ENCODE measurements at places on chromosomes 13 and 19.

DNA sequence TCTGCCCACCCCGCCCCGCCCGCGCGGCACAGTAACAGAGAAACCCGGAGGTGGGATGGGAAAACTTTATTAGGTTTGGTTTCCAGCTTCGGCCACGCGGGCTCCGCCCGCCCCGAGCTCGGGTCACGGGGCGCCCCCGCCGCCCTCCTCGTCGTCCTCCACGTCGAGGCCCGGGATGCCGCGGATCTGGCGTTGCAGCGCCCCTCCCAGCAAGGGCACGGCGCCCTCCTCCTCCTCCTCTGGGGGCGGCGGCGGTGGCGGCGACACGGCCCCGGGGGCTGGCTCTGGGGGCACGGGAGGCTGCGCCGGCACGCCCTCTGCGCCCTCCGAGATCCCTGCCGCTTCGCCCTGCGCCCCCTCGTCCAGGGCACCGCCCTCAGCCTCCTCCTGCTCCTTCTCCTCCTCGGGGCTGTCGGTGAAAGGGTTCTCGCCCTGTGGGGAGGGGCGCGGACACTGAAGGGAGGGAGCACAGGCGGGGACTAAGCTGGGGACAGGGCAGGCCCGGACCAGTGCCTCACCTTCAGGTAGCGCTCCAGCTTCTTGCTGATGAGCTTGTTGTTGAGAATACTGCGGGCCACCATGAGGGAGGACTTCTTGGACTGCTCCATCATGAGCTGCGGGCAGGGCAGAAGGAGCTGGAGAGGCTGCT lies 536 bp upstream of the AKAP8 start:
- DNase-seq, result no peak

GRCh38 chr13:106786006-106786563 lies 218.1 kb upstream of the ARGLU1 start:
- DNase-seq, result no peak

GRCh38 chr19:11560404-11561051 lies 1.5 kb upstream of the ELOF1 start:
- DNase-seq, result peak; percentile 63

DNA sequence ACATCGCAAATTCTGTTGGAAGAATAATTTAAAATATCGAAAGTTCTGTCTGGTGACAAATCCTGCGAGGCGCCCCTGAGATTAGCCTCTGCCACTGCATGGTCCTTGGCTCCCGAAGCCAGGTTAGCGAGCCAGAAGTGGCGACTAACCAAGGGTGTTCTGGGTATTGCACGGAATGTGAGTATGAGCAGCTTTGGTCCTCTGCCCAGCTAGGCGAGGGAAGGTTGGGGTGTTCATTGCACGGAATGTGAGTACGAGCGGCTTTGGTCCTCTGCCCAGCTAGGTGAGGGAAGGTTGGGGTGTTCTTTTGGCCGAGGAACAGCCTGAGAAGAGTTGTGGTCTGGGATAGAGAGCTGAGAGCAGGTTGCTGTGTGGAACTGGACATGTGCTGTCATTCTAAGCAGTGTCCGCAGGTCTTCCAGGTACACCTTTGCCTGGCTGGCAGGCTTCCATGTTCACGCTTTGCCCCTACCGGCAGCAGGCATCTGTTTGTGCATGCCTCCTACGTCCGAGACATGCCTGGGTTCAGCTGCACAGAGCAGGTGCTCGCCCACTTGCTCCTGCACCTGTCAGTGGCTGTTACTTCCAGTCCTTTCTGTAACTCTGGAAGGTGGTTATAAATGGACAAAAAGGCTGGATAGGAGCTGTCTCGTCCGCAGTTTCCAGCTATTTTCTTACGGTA lies 18.3 kb upstream of the TEX29 start:
- DNase-seq, result no peak

- DNase-seq, result no peak
Measured at GRCh38 chr13:40583738-40584137, 82.7 kb downstream of the FOXO1 start.

DNA sequence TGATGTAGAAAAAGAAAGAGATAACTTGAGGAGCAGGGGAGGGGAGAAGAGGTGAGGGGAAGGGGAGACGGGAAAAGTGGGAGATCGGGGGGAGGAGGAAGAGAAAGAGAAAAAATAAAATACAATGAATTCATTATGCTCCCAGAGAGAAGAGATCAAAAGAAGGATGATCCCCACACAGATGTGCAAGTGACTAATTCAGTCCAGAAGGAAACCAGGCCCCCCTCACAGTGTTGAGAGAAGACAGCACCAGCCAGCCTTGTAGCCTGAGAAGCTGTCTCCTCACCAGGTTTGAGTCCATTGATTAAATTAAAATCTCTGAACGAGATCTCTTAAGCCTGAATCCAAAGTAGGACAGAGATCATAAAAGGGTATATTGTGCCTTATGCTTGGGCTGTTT lies 333.7 kb upstream of the NBEA start:
- DNase-seq, result no peak

- DNase-seq, result no peak
Measured at GRCh38 chr19:33676999-33677665, 55.4 kb downstream of the CHST8 start.

GRCh38 chr13:58955546-58956385 lies 1208.0 kb downstream of the DIAPH3 start:
- DNase-seq, result no peak

GRCh38 chr19:55368701-55369563 lies 1.3 kb downstream of the IL11 start:
- no peak for DNase-seq

GRCh38 chr19:18440415-18440877 lies 2.5 kb upstream of the ISYNA1 start:
- no peak for DNase-seq
